RCC 7860 (cell line): ENCODE measurements at places on chromosomes 7 and 10.

DNA sequence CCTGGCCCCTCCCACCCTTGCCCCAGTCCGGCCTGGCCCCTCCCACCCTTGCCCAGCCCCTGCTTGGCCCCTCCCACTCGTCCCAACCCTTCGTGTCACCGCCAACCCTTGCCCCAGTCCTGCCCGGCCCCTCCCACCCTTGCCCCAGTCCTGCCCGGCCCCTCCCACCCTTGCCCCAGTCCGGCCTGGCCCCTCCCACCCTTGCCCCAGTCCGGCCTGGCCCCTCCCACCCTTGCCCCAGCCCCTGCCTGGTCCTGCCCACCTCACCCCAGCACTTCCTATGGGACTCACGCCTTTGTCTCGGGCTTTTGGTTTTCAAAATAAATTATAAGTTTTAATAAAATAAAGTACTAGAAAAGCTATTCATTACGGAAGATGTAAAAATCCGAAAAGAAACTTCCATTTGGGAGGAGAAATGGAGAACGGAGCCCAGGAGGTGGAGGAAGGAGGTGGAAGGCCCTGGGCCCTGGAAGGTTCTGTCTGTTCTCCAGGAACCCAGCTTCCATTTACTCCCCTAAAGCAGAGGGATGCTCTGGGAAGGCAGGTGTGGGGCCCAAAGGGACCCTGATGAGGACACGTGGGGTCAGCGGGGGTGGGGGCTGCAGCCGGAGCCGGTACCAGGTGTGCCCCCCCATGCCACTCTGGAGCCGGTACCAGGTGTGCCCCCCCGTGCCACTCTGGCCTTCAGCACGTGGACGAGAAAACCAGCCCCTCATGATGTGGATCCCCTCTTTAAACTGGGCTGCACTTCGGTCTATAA is 52.2 kb downstream of the PWWP2B start:
- no peak for DNase-seq

GRCh38 chr10:97838091-97838490 is 11.6 kb upstream of the GOLGA7B start:
- no peak for DNase-seq

DNA sequence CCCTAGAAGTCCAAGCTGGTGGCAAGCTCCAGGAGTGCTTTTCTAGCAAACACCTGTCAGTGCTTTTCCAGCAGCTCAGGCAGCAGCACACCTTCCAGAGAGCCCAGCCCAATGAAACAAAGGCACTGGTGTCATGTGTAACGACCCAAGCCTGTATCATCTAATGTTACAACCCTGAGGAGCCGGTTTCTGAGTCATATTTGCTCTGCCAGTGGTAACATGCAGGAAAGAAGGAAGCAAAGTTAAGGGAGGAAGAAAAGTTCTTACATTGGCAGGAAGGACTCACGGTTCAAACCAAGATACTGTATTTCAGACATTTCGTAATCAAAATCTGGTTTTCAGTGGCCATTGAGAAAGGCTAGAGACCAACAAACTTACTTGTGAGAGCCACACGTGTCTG is at the start of gene ANKRD22:
Gene ANKRD22, minus strand, starts transcription at position 139 of the 400 bp plus-strand sequence. CDS start 237 bp downstream, outside the sequence.
- DNase-seq: peak; percentile 41

DNA sequence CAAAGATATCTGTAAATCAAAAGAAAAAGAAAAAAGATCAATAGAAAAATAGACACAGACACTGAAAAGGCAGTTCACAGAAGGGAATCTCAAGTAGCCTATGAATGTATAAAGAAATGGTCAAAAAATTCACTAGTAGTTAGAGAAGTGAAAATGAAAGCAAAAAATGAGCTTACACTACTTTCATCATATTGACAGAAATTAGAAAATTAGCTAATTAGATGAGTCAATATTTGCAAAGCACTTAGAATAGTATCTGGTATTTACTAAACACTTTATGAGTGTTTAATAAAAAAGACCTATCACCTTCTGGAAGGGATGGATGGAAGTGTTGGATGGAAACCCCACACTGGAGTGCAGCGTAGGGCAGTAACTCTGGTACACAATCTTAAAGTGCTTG is 1.7 kb upstream of the CFAP58 start:
- no peak for DNase-seq

DNA sequence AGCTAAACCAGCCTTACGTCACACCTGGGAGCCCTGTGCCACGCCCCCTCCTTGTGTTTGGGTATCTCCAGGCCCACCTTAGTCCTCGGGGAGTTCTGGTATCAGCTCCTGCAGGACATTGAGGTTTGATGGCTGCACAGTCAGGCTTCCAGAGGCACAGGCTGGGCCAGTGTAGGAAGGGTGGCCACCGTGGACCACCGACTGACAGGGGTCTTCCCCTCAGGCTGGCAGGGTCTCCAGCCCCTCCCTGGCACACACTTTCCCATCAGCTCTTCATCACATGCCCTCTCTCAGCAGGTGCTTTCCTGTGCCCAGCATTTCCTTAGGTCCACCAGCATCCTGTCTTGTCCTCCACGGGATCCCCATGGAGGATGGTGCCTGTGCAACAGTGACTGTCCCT is 413.1 kb downstream of the TCERG1L start:
- DNase-seq: no peak

GRCh38 chr7:87213811-87214210 is 5.7 kb downstream of the TMEM243 start:
- DNase-seq: no peak

DNA sequence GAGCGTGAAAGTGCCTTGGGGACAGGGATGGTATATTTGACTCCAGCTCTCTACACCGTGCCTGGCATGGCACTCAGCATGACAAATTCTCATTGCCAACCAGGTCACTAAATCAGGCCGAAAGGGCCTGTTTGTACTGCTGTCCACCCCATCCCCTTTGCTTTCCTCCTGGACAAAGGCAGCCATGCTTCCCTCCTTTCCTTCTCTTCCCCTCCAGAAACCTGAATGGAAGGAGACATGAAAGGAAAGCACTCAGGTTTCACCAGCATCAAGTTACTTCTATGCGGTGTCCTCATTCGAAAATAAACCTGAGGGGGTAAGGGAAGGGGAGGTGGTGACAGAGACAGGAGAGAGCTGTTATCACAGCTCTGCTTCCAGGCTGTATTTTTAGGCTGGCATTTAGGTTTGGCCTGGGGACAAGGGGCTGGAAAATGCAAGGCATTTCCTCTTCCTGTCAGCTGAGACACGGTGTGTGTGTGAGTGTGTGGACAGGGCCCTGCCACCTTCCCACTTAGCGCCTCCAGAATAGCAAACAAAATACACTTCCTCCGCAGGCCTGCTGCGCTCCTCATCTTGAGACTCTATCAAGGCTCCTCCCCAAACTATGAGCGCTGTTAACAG is 79.9 kb upstream of the COL13A1 start:
- no peak for DNase-seq

- no peak for DNase-seq
Observed at GRCh38 chr10:97549587-97550322, 22.8 kb upstream of the ANKRD2 start.

- DNase-seq: no peak
Observed at GRCh38 chr10:17316488-17317170, 88.6 kb downstream of the VIM start.

GRCh38 chr7:100220586-100221230 is 959 bp downstream of the PVRIG start:
- no peak for DNase-seq

GRCh38 chr10:128448796-128449195 is 322.6 kb upstream of the MKI67 start:
- no peak for DNase-seq

DNA sequence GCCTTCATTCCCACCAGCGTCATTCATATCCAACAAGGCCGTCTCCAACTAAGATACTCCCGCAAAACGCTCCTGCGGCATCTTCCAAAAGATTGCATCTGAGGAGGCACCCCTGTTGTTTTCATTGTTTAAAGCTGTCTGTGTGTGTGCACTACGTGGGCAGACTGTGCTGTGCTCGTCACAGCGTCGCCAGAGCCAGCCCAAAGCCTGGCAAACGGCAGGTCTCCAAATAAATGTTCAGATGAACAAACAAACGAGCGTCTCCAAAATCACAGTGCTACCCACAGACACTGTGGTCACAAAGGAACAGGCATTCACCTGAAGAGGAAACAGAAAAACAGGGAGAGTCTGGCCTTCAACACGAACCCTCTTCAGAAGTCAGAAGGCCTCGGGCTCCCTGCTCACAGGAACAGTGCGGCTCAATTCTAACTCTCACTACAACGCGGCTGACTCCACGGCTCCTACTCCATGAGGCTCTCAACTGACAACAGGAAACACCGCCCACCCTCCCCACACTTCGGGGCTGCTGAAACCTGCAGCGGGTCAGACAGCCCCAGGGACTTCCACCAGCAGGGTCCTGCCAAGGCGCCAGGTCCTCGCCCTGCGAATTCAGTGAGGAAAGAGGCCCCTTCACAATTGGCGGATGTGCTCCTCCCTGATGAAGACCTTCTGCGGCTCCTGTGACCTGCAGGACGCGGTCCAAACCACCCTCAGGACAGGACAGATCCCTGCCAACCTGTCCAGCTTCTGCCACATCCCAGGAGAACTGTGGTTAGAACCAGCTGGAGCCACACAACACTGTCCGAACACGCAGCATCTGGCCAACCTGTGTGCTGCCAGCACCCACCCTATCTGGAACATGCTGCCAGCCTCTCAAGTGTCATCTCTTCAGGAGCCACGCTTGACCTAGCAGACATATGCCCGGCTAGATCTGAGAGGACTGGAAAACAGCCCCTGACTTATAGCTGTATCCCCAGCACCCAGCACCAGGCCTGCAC is 36.1 kb downstream of the MAD1L1 start:
- DNase-seq: no peak

- no peak for DNase-seq
Observed at GRCh38 chr10:35041502-35041879, 48.6 kb downstream of the CUL2 start.

DNA sequence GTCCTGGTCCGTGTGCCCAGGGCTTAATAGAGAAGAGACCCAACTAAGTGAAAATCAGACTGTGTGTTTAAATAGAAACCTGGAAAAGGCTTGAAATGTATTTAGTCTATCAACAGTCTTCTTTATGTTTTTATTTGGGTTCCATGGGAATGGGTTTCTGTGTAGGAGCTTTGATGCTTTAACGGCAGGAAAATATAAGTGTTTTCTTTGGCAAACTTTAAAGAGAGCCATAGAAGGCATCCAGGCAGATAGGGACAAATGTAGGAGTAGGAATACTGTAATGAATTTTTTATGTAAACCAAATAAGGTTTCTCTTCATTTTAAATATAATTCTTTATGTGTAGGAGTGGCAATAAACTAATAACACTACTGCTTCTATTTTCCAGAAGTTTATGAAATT is 989.0 kb downstream of the GATA3 start:
- DNase-seq: no peak

- no peak for DNase-seq
Observed at GRCh38 chr10:62081341-62082270, 180.1 kb downstream of the ARID5B start.

- no peak for DNase-seq
Observed at GRCh38 chr10:132867801-132868644, 74.3 kb downstream of the CFAP46 start.

- no peak for DNase-seq
Observed at GRCh38 chr10:89476150-89476549, 59.2 kb downstream of the SLC16A12 start.

GRCh38 chr10:101452593-101452992 is 98.6 kb downstream of the BTRC start:
- DNase-seq: no peak

DNA sequence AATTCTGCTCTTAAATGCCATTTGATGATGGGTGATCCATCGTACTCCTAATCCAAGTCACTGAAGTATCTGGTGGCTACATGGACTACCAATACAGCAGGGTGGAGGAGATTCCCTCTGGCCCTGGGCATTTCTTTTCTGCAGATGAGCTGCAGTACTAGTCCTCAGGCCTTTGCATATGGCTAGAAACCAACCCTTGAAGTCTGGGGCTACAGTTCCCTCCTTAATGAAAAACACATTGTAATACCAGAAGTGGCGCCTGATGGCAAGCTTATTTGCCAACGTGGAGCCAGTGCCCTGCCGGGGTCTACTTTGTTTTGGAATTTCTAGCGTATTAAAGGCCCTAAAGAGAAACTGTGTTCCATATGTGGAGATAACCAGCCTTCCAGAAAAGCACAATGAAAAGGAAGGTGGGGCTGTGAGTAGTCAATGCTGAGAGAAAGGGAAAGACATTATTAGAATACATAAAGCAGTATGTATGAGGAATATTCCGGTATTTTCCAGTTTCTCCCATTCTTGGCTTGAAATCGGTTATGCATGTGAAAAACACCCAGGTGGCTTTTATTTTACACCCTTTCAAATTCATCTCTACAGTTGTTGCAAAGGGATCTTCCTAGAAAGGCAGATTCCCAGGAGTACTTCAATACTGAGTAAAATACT is 368.8 kb downstream of the PRPF18 start:
- DNase-seq: no peak

GRCh38 chr10:21749788-21750187 is 215.8 kb downstream of the MLLT10 start:
- no peak for DNase-seq

GRCh38 chr10:125174360-125174759 is 14.0 kb upstream of the CTBP2 start:
- no peak for DNase-seq

DNA sequence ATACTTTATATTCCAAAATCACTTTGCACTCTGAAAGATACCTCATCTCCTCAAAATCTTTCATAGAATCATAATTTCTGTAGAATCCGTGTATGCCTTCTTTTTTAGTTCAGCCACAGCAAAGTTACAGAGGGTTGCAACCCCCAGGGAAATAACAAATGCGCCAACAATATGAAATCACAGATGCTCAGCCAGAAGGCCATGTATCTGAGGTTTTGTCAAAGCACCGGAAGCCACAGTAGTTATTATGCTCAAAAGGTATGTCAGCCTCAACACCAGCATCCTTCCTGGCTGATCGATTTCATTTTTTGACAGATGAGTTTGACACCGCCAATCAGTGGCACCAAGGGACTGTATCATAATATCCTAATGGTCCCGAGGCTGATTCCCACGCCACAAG is 204.1 kb downstream of the KCNMA1 start:
- DNase-seq: no peak

DNA sequence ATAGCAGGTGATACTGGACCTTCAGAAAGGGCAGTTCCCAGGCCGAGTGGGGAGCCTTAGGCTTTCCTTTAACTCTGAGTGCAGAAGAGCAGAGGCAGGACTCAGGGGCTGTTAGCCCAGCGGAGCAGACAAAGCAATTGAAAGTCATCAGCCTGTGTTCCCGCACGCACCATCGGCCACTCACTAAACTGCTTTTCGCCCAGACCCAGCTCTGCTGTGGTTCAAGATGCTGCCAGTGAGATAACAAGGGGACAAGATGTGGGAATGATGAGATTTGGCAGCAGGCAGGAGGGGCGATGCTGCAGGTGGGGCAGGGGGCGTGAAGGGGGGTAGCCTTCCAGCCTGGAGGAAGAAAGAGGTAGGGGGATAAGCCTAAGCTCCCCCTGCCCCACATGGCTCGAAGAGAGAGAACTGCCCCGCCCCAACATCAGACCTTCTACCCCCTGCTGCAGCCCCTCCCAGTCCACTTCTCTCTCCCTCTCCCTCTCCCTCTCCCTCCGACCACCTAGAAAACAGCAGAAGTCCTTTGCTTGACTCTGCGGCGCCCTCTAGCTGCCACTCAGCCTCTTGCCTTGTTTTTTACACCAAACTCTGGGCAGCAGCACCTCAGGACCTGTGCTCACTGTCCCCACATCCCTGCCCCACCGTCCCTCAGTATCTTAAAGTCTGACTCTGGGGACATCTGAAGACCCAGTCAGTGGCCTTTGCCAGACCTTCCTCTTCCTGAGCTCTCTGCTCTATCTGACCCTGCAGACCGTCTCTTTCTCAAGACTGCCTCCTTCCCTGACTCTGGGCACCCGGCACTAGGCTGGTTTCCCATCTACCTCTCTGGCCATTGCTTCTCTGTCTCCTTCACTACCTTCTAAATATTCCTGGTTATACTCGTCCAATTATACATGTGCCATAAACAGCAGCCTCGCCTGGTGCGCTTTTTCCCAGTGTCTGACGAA is 110.5 kb downstream of the C10orf105 start:
- no peak for DNase-seq

- DNase-seq: no peak
Observed at GRCh38 chr7:82700741-82701140, 257.2 kb upstream of the CACNA2D1 start.
